Suppressor macrophage treated with lipopolysaccharide for 4 hours (primary cell): ENCODE measurements at places on chromosomes 12 and 14.

- DNase-seq = no peak
Measured at GRCh38 chr12:109811624-109811995, 21.6 kb downstream of the TRPV4 start.

DNA sequence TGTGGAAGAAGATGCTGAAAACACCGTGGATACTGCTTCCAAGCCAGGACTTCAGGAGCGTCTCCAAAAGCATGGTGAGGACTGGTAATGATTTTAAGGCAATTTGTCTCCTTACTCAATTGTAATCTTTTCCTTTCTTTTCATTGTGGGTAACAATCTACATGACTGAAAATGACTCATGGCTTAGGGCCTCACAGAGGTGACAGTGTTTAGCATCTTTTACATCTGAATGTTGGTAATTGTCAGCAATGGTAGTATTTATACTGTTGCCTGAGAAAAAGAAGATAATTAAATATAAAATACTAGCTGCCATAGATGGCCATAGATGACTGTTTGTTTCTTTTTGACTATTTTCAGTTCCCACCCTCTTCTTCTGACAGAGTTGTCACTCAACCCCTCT lies 31.6 kb downstream of the TULP3 start:
- no peak for DNase-seq

GRCh38 chr12:10363914-10364814 lies 25.7 kb downstream of the KLRK1 start:
- peak; percentile 61 for DNase-seq

DNA sequence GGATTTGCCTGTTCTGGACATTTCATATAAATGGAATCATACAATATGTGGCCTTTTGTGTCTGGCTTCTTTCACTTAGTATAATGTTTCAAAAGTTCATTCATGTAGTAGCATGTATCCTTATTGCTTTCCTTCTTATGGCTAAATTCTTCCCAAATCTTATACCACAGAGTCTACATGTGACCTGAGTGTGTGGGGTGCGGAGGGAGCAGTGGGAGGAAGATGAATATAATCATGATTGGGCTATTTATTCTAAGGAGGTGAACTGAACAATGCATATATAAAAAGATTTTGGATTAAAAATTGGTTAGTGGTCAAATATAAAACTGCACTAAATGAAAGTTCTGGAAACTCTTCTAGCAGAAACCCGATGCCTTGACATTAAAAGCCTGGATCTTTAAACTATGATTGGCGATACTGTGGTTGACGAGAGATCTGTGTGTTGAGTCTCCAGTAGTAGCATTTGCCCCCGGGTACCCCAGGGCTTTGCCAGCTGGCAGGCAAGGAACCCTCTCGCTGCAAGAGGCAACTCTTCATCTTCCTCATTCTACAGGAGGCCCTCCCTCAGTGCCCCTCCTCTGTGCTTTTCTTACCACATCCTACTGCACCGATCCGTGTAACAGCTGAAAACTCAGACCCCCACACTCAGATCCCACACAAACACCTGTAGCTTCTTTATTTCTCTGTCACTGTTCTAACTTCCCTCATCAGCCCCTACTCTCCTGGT lies 2.6 kb downstream of the CYP46A1 start:
- no peak for DNase-seq

DNA sequence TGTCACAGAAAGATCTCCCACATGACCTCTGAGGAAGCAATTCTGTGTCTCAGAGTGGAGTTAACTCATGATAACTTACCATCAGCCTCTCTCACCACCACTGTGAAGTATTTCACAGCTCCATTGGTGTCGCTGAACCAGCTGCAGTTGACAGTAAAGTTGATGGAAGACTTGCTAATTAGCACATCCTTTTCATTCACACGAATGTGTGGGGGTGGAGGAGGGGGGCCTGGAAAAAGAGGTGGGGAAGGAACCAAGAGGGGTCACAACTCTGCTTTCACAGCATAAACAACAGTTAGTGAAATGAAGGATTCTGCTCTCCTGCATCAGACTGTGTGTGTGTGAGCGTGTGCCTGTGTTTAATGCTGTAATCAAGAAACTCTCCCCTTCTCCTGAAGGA lies 82.1 kb downstream of the PTPRB start:
- DNase-seq = no peak

DNA sequence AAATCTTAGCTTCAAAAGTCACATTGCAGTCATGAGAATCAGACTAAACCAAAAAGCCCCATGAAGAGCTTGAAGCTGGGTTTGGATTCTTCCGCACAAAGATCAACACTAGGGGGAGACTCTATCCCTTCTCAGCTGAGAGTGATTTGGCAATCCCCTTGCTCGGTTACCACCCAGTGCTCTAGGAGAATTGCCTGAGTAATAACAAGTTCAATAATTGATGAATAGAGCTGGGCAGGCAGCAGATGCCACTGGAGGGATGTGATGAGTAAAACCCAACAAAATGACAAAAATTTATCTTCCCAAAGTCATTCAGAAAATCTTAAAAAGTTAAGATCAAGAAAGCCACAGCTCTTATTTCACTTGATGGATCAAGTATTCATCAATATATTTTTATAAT lies 185.6 kb upstream of the ARID2 start:
- DNase-seq = peak; percentile 86

DNA sequence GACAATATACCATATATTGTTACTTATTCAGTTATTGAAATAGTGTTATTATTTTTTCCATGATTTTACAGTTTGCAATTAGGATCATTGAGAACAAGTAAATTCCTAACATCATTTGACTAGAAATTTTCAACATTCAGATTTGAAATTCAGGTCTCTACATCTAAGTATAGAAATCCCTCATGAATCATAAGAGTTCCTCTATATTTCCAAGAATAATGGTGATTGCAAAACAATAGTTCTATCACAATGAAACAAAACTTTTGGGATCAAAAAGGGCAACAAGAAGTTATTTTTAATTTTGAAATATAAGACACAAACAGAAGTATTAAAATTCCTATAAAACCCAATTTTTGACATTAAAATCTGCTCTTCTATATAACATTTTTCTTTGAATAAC lies 10.8 kb downstream of the CLEC1A start:
- peak; percentile 48 for DNase-seq

DNA sequence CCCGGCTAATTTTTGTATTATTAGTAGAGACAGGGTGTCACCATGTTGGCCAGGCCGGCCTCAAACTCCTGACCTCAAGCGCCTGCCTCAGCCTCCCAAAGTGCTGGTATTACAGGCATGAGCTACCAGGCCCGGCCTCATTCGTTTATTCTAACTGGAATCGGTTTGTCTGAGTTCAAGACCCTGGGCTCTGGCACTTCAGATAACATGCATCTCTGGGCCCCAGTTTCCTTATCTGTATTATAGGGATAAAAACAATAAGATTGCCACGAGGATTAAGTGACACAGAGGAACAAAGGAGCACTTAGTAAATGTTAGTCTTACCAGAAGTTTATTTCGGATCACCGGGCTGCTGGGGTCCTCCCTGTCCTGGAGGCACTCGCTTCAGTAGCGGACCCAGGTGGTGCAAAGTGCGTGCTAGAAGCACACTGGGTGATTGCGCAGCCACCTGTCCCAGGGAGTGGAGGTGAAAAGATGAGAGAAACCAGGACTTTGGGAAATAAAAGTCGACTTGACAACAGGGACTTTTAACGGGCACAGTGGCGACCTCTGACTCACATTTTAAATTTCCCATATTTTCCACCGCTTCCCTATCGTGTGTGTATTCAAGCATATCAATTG lies 37.5 kb downstream of the ACACB start:
- no peak for DNase-seq

DNA sequence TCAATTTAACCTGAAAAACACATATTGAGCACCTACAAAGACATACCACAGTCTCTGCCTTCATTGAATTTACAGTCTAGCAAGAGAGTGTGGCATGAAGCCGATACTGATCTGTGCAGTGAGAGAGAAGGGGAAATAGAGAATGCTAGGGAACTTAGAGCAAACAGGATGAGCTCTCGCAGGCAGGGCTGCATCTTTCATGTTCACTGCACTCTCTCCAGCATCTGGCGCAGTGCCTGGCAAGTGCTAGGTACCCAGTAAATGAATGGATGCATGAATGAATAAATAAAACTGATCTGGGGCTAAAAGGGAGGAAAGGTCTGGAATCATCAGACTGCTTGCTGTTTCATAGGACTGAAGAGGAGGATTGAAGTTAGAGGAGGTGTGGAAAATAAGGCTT lies 256.5 kb upstream of the NPAS3 start:
- DNase-seq = no peak

DNA sequence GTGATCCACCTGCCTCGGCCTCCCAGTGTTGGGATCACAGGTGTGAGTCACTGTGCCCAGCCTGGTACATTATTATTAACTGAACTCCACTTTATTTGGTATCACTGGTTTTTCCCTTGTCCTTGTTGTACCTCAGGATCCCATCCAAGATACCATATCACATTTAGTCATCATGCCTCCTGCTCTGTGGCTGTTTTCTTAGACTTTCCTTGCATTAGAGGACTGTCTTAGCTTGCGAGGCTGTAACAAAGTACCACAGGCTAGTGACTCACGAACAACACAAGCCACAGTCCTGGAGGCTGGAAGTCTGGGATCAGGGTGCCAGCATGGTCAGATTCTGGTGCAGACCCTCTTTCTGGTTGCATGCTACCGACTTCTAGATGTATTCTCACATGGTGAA lies 12.2 kb downstream of the KLC1 start:
- no peak for DNase-seq

DNA sequence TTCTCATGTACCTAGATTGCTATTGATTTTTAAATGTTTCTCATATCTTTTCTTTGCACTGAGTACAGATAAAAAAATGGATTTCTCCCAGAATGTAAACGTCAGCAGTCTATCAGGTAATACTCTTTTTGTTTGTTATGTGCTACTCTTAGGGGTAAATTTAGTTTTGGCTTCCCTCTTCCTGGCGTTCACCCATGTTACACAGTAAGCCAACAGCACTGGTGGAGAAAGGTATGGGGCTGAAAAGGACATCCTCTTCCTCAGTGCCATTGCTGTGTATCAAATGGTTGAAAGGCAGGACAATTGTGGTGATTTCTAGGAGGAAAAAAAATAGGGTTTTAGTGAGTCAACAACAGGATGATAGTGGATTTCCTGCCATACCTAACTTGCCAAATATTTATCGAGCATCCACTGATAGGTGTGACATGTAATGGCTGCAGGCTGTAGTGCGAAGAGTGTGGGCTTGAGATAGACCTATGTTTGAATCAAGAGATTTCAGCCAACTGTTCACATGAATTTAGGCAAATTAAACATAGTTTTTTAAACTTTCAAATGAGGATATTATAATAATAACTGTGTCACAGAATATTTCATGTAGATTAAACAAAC lies 7.5 kb downstream of the KLRF2 start:
- DNase-seq = no peak

DNA sequence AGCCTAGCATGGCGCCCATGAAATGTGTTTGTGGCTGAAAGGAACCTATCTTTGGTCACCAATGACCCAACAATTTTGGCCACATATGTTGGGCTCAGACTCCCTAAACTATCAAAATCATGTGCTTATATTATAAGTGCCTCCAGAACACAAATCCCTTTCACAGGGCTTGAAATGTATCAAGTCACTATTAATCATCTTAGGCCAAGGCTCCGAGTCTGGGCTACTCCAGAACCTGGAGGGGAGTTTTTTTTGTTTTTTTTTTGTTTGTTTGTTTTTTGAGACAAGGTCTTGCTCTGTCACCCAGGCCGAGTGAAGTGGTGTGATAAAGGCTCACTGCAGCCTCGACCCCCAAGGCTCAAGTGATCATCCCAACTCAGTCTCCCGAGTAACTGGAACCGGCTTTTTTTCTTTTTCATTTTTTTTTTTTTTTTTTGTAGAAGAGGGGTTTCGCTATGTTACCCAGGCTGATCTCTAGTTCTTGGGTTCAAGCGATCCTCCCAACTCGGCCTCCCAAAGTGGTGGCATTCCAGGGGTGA lies 989 bp upstream of the DRAM1 start:
- DNase-seq = no peak

DNA sequence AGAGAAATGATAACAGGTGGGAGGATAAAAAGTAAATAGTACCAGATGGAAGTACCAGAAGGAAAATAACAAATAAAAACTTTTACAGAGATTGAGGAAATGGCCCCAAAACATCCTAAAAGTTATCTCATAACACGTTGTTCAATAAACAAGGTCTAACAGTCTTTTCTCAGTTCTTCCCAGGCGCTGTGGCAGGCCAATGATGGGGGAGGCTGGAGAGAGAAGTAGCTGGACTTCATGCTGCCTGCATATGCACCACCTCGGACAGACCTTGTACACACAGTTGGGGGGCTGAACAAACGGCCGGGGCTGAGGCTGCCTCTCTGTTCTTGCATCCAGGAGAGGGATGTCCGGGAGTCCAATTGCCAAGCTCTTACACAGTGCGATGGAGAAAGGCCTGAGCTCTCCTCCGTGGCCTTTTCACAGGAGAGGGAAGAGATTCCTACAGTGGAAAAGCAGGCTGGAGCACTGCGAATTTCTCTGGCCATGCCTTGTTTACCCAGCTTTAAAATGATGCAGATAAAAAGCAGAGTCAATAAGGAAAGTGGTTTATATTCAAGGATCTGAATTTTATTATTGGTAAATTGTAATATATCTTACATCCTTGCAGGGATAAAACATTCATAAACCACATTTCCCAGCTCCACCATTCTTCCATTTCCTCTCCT lies 109.8 kb downstream of the PHLDA1 start:
- DNase-seq = no peak

- no peak for DNase-seq
Measured at GRCh38 chr14:24381363-24382063, 13.5 kb downstream of the NFATC4 start.

GRCh38 chr12:46915082-46915481 lies 89.3 kb upstream of the SLC38A4 start:
- peak; percentile 12 for DNase-seq

- no peak for DNase-seq
Measured at GRCh38 chr14:94935706-94936300, 165.9 kb upstream of the GSC start.

GRCh38 chr14:75044322-75044721 lies 6.9 kb downstream of the MLH3 start:
- no peak for DNase-seq

DNA sequence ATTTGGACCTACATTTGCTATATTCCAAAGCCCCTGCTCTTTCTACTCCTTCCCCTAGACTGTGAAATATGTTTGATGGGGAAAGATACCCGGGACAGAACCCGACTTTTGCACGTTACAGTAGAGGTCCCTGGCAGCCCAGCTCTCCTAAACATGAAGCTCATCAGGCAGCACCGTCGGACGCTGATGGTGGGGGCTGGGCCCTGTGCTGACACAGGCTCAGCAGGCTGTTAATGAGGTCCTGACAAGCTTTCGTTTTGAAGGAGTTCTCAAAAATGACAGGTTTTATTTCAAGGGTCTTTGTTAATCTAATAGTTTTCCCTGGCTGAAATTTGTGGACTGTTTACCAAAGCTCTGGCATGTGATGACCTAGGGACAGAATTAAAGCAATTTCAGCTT lies 102.3 kb downstream of the SLC25A47 start:
- DNase-seq = no peak
